ENCODE measurements at places on chromosomes 13 and 19.

DNA sequence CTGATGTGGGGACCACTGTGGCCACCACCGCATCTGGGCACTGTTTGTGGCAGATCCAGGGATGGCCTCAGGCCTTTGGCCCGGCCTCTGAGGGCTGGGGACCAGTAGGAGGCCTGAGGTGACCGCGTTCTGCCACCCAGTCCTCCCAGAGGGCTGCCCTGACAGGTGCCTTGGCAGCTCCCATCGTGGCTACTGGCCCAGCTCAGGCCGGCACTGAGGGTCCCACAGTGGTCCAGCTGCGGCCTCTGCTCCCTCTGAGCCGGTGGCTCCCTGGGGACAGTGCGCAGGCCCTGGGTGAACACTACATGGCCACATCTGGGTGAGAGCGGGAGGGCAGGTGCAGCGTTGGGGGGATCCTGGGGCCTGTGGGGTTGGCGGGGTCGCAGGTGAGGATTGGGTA, 61.9 kb downstream of the KDM4B start:
- no peak for DNase-seq

DNA sequence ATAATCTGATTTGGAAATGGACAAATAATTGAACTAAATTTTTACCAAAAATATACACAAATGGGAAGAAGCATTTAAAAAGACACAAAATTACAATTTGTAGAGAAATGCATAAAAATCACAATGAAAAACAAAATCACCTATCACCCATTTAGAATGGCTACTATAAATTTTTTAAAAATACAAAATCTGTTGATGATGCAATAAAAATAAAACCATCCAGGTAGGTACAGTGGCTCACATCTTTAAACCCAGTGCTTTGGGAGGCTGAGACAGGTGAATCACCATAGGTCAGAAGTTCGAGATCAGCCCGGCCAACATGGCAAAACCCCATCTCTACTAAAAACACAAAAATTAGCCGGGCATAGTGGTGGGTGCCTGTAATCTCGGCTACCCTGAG, 23.5 kb downstream of the ZNF43 start:
- no peak for DNase-seq

DNA sequence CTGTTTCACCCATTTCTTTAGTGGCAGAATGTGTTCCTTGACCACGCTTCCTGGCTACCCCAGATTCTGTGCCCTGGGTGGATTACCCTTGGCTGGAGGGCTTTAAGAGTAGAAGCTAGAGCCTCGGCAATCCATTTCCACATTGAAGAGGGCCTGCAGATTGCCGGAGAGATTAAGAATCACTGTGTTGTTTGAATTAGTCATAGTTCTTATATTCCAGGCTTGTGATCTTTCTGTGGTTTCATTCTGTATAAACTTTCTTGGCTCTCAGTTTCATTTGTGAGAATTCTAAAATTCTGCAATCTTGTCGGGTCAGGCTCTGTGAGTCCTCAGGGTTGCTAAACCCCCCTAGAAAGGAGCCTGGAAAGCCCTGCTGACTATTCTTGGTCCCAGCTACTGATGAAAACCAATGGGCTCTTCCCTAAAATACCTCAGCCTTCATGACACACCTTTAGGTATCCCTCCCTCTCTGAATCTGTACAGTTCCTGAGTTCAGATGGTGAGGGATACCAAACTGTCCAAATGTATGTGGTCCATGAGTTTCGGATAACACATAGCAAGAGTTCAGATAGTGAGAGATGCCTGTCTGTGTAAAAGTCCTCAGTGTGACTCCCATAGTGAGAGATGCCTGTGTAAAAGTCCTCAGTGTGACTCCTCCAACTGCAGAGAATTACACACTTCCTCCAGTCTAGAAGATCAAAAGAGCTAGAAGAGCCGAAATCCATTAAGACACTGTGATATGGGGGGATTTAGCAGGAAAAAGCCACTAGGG, 4.3 kb downstream of the PHF11 start:
- DNase-seq, result peak; percentile 91

GRCh38 chr13:41383386-41383785, 72.3 kb downstream of the NAA16 start:
- DNase-seq, result no peak

DNA sequence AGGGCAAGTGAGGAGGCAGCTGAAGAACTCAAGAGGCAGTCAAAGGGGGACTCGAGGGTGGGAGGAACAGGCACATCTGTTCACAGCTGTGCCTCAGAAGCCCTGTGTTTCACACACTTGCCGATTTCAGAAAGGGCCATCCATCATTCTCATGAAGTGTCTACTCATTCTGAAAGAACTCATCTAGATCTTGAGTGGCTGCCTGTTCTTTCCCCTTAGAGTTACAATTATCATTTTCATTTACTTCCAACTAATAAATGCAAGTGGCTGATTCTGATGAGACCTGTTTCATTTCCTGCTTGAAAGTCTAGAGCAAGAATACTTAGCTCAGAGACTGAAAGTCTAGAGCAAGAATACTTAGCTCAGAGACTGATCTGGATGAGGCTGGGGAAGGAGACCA, 1145.1 kb downstream of the UQCRFS1 start:
- no peak for DNase-seq

DNA sequence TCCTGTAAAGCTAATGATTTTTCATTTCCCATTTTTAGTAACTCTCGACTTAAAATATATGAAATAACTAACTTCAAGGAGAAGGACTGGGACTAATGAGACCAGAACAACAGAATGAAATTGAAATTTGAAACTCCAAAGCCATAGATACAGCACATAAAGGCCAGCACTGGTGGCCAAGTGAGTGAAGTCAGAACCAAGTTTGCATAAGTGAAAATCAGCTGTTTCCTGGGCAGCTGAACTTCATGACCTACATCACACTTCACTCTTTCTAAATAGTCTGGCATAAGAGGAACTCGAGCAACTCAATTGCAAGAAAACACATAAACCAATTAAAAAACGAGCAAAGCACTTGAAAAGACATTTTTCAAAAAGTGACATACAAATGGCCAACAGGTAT, 84.5 kb downstream of the DCLK1 start:
- DNase-seq, result no peak

DNA sequence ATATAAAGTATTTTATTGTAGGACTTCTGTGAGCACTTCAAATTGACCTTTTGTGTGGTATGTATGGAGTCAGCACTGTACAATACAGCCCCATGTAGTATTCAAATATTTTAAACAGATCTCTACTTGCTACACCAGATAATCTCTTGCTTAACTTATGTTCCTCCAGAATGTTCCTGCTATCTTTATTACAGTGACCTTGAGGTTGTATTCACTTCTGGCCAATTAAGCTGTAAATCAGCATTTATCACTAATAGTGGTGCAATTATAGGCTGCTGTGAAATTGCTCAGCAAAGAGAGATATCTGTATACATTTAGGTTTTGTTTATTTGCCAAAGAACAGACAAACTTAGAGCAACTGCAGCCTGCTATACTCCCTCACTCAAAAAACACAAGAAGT, 1218.6 kb downstream of the PCDH17 start:
- peak; percentile 20 for DNase-seq

- peak; percentile 95 for DNase-seq
Observed at GRCh38 chr19:57819475-57820148, 4.9 kb upstream of the ZNF552 start.

DNA sequence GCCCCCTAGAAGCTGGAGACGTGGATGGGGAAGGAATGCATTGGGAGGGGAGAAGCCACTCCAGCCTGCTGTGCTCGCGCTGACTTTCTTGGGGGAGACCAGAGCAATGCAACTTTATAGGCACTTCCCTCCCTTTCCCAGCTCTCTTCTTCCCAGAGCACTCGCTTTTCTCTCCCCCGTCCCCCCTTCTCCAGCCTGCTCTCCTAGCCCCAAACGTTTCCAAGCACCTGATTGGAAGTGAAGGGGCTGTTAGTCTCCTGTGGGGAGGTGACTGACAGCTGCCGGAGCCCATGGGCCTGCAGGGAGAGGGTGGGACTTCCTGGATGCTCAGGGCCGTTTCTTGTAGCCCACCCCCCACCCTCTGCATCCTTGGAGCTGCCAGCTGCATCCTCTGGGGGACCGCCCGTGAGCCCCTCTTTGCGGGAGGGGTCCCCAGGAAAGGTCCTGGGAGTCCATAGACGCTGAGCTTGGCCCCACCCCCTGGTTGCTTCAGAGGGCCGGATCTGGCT, 2.5 kb downstream of the HDGFL2 start:
- DNase-seq, result peak; percentile 63

- DNase-seq, result peak; percentile 33
Observed at GRCh38 chr13:97659602-97660001, 225.6 kb downstream of the RAP2A start.

DNA sequence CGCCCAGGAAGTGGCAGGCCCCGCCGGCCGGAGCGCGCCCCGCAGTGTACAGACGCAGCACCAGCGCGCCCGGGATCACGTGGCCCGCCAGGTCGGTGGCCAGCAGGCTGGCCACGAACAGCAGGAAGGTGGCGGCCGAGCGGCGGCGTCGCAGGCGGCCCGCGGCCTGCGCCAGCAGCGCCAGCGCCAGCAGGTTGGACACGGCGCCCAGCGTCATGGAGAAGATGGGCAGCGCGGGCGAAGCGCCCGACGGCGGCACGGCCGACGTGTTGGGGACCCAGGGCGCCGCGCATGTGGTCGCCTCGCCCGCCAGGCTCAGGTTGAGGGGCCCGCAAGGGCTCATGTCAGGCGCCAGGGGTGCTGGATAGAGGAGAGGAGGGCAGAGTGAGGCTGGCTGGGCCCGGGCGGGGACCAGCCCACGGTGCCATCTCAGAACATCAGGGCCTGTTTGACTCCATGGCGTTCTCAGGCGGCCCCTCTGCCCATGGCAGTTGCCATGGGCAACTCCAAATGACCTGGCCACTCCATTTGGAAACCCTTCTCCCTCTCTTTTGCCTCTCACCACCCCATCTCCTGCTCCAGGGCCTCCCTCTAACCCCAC, 1.1 kb downstream of the PTGER1 start:
- no peak for DNase-seq

DNA sequence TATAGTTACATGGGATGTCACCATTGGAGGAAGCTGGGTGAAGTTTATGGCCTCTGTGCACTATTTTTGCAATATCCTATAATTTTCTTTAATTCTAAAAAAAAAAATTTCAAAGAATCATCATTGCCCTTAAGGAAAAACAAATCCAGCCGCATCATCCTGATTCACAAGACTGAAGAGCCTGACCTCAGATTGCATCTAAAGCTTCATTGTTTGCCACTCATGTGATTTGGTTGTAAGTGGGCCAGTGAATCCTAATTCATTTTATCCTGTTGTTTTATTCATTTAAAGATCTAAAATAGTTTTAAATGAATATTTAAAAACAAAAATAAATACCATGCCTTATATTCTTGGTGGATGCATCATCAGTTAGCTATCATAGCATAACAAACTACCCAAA, 504.5 kb downstream of the TBC1D4 start:
- no peak for DNase-seq

DNA sequence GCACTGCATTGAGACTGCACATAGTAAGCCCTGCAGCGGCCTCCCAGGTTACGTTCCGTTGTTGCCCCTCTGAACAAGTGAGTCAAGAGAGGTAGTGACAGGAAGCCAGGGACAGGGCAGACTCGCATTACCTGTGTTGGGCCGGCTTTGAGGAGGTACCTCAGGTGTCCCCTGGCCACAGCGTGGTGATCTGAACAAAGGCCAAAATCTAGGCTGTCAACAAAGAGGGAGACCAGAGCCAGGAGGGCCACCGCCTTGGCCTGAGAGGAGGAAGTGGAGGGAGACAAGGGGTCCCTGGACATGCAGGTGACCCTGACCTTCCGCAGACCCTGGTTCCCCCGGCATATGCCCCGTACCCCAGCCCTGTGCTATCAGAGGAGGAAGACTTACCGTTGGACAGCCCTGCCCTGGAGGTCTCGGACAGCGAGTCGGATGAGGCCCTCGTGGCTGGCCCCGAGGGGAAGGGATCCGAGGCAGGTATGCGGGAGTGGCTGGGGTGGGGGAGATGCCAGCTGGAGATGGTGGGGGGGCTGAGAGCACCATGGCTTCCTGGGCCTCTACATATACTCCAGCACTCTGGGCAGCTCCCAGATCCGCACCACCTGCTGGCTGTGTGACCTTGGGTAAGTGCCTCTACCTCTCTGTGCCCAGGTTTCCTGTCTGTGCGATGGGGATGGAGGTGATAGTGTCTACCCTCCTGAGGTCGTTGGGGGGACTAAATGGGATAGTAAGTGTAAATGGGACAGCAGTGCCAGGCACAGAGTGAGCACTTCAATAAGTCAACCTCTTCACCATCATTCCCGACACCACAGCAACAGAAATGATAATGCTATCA, 4.8 kb downstream of the SPIB start:
- DNase-seq, result no peak

DNA sequence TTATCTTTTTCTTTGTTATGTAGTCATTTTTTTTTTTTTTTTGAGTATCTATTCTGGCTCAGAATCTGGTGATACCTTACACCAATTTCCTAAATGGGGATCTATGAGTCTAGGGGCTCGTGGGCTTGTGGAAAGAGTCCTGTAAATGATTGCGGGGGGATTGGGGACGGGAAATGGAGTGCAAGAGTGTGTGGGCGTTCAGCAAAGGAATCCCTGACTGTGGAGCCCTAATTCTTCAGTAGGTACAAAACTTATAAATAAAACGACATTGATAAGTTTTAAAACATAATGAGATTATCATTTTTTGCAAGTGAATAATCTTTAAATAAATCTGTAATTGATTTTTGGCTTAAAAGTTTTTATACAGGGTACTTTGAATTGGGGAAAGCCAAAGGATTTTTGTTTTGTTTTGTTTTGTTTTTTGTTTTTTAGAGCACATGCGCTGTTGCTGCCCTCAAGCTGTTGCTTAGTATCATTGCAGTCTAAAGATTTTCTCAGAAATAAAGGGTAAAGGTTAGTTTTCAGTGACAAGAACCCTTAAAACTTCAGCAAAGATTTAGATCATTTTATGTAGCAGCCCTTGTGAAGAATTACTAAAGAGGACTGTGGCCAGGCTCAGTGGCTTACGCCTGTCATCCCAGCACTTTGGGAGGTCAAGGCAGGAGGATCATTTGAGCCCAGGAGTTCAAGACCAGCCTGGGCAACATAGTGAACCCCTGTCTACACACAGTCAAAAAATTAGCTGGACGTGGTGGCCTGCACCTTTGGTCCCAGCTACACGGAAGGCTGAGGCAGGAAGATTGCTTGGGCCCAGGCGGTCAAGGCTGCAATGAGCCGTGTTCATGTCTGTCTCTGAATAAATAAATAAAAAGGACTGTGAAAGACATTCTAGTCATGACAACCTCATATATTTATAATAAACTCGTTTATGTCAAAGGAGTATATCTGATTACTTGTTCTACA, 1.7 kb downstream of the ERCC5 start:
- DNase-seq, result peak; percentile 60

DNA sequence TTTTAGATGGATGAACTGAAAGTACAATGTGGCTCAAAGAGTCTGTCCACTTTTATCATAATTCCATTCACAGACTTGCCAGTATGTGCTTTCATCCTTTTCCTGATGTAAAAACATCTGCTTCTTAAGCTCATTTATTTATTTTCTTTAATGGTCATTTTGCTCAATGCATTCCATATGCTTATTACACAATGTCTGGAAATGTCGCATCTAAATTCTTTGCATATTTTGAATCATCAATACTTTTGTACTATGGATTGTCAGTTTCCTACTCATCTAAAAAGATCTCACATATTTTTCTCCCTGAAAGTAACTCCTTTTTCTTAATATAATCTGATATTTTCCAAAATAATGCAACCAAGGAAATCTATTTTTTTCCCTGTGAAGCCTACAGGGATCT, 1315.8 kb downstream of the EFNB2 start:
- DNase-seq, result no peak

Data from fibroblast of villous mesenchyme (primary cell).